ENCODE measurements at places on chromosomes 2 and 18.
A peak's percentile ranks its signal among the peaks of the same experiment; 100 is the strongest.

DNA sequence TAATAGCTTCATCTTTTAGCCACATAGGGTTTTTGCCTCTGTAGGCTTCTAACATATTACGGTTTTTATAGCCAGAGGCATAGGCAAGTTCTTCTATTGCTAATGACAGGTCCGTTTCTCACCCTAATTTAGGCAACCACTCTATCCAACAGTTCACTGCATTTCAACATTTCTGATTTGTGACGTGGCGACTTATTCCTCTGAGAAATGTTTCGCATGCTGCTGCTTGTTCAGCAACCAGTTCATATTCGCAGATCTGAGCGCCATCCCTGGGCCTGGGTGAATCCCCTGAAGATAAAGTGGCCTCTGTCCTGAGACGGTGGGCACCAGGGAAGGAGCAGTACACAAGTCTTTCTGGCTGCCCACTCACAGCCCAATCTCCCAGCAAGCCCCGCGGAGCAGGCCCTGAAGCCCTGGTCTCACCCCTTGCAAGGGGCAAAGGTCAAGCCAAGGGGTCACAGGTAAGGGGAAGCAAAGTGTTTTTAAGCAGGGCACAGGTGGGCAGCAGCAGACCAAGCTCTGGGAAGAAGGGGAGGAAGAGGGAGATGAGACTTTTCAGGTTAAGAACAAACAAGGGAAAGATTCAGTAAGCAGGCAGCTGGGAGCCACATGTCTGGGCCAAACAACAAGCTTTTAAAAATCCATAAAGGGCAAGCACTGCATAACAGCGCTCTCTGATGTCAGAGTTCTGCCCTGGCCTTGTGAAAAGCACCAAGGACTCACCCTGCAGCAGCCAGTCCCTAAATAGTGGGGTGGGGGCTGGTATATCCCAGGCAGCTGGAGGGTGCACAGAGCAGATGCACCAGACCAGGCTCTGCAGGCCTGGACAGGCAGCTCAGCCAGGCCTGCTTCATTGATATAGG, 10.8 kb upstream of the COX7A2L start:
- DNase-seq: no peak

GRCh38 chr2:68767031-68767961, 32.7 kb downstream of the ARHGAP25 start:
- no peak for DNase-seq

DNA sequence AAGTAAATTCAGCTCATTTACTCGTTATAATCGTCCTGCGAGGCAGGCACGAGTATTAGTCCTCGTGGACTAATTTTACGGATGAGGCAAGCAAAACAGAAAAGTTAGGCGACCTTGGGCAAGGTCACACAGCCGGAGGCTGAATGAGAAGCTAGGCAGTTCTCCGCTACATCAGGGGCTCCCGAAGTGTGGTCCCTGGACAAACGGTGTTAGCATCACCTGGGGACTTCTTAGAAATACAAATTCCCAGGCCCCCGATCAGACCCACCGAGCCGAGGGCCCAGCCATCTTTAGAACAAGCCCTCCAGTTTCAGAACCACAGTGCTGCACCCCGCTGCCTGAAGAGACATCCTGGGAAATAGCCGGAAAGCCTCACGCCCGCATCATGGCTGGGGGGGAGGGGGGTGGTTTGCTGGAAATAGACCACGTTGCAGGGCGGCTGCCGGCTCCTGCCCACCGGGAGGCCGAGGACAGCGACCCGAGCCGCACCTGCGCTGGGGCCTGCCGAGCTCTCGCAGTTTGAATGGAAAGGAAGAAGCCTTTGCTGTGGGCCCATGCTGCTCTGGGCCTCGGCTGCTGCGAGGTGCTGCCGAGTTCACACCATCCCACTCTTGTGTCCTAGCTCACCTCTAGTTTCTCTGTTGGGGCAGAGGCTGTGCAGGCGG, 72.2 kb downstream of the TFCP2L1 start:
- DNase-seq: no peak

DNA sequence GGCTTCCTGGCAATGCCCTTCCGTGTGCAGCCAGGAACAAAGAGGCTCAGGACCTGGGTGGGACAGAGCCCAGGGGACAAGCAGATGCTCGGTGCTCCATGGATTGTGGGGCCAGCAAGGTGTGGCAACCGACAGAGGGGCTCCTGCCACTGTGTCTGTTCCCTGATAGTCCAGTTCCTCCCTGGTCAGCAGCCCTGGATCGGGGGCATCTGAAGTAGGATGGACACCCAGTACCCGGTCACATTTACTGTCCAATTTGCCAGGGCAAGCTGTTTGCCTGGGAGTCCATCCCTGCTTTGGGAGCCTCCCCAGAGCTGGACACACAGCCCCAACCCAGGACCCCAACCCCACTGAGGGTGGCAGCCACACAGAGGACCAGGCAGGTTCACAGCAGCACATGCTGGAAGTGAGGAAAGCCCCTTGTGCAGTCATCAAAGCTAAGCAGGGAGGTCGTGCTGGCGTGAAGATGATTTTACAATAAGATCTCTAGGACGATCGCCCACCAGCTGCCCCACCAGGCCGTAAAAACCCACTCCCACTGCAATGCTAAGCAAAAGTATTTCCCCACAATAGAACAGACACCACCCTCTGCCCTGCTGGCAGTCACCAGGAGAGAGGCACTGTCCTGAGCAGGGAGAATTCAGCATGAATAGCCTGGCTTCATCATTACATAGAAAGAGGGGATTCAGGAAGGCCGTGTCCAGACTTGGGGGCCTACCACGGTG, 141.7 kb downstream of the NDUFA10 start:
- no peak for DNase-seq

DNA sequence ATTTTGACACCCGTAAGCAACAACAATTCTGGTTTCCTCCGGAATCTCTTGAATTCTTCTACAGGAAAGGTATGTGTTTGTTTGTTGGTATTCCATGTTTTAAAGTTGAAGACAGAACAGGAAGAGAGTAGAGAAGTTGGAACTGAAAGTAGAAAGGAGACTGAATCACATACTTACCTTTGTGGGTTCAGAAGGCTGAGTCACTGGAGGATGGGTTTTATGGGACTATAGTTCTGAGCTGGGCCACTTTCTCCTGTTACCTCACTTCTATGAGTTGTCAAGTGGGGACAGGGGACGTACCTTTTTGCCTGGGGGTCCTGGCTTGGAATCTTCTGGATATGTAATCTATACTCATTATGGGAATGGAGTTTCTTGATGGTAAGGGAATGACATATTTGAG, 40.9 kb downstream of the KDM3A start:
- DNase-seq: no peak

- DNase-seq: no peak
These were observed 135.7 kb upstream of the CTDP1 start for GRCh38 chr18:79543861-79544385.

- DNase-seq: no peak
These were observed 22.7 kb upstream of the PKDCC start for GRCh38 chr2:42025151-42025582.

GRCh38 chr18:50820901-50821520, 1.2 kb upstream of the MRO start:
- DNase-seq: no peak

GRCh38 chr2:85597241-85597640, 1.7 kb downstream of the RNF181 start:
- no peak for DNase-seq

GRCh38 chr18:37270038-37270665, 295.4 kb downstream of the CELF4 start:
- DNase-seq: peak; percentile 13

GRCh38 chr18:23270986-23271680, 135.8 kb downstream of the CABLES1 start:
- no peak for DNase-seq

DNA sequence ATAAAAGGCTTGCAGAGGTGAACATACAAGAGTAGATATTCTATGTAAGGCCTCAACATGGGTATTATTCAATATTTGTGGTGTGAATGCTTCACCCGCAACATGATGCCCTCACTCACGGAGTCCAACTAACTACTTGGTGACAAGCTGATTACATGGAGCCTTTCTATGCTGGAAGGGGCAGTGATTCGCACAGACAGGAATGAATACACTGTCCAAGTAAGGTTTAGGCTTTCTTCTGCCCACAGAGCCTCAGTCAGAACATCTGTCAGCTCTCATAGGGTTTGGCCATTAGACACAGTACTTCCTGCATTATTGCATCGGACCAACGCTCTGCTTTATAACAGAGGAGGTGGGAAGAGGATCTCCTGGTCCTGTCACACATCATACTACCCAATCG, 80.3 kb upstream of the SLC35G4 start:
- DNase-seq: no peak

GRCh38 chr2:210654091-210654490, 97.7 kb downstream of the CPS1 start:
- DNase-seq: no peak

DNA sequence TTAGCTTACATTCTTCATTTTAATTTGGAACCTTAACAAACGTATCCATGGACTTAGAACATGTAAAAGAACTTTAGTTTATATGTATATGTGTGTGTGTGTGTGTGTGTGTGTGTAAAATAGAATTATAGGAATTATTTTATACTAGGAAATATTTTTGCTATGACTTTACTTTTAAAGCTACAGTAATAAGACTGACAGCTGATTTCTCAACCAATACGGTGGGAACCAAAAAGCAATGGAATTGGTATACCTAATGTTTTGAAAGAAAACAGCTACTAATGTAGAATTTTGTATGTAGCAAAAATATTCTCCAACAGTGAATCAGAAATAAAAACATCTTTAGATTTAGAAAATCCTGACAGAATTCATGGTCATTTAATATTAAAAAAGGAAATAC, 146.5 kb upstream of the ARL4C start:
- no peak for DNase-seq

DNA sequence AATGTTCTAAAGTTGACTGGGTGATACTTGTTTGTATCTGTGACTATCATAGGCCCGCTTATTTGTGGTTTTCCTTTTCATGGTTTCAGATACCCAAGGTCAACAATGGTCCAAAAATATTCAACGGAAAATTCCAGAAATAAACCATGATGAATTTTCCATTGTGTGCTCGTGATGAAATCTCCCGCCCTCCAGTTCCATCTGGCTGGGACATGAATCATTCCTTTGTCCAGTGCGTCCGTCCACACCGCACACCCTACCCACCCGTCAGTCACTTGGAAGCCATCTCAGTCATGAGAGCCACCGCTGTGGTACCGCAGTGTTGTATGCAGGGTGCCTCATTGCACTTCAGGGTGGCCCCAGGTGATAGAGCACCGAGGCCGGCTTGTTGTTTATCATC, 268.2 kb upstream of the PXDN start:
- no peak for DNase-seq

- DNase-seq: no peak
These were observed 18.5 kb downstream of the PMAIP1 start for GRCh38 chr18:59918320-59918755.

- DNase-seq: no peak
These were observed 207.0 kb downstream of the LDLRAD4 start for GRCh38 chr18:13425357-13426091.

- no peak for DNase-seq
These were observed 154.1 kb downstream of the BAZ2B start for GRCh38 chr2:159462201-159462785.

DNA sequence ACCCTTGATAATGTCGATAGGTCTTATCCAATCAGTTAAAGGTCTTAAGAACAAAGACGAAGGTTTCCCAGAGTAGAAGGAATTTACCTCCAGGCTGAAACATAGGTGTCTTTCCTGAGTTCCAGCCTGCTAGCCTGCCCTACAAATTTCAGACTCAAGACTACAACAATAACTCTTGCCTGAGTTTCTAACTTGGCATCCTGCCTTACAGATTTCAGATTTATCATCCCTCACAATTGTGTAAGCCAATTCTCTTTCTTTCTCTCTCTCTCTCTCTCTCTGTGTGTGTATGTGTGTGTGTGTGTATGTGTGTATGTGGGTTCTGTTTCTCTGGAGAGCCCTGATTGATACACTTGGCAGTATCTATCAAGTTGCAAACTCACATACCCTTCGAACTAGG, 37.2 kb upstream of the B4GALT6 start:
- no peak for DNase-seq

DNA sequence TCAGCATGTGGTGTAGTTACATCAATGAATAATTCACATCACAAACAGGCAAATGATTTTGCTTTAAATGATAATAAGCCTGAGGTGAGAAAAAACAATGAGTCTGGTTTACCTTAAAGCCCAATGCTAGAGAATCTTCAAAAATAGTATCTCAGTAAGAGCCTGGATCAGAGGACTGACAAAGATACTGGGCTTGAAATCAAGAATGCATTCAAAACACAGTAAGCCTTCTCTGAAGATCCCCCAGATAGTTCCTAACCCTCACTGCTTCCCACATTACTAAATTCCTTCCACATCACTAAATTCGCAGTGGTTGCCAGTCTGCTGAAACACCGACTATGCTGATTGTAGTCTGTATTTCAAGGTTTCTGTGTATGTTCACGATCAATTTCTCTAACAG, 514.9 kb downstream of the SUCLG1 start:
- no peak for DNase-seq

GRCh38 chr18:11148680-11149440, 509 bp downstream of the PIEZO2 start:
- no peak for DNase-seq

- DNase-seq: no peak
These were observed 16.3 kb downstream of the SP3 start for GRCh38 chr2:173948842-173949241.

GRCh38 chr2:111164078-111164477, 43.4 kb downstream of the BCL2L11 start:
- DNase-seq: no peak

DNA sequence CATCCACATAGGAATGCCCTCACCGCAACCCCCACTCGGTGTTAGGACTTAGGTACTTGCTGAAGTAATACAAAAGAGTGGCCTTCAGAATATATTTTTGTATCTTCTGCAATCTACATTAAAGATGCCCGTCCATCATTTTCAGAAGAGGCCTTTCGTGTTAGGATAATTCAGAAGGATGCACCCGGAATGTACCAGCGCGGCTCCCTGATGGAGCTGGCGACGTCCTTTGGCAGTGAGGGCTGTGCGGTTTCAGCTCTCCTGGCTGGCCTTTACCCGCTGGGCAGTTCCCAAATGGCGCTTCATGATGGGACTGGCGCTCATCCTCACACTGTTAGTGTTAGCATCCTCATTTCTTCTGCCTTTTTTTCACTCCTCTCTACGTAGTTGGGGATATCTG, 15.3 kb downstream of the TWIST2 start:
- no peak for DNase-seq

DNA sequence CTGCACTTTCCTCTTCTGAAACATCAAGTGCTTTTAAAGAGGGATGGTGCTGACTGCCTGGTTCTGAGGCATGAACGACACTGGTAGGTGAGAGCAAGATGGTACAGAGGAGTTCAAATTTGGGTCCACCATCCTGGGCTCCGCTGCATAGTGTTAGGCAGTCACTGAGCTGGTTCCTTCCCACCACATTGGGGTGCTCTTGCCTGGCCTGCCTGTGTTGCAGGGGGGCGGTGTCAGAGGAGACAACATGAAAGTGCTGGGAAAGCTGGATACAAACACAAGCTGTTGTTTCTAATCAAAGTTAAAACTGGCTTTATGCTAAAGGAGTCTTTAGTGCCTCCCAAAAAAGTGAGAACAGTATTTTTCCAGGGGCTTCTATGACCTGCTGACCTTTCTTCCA, 258.1 kb downstream of the GBX2 start:
- DNase-seq: no peak

GRCh38 chr18:75208836-75209128, 157 bp downstream of the PTGR3 start:
- no peak for DNase-seq

GRCh38 chr2:9714630-9715214, 83.9 kb upstream of the YWHAQ start:
- no peak for DNase-seq

Data from stimulated activated CD4-positive, alpha-beta T cell treated with anti-CD3 and anti-CD28 coated beads, TNF-alpha, amount 100 ng/mL, for 48 hours (primary cell).